ENCODE measurements at places on chromosomes 3 and 15.

- no peak for DNase-seq
Measured at GRCh38 chr15:31483986-31484951, 157.6 kb downstream of the KLF13 start.

- no peak for DNase-seq
Measured at GRCh38 chr15:68275165-68275746, 2.3 kb upstream of the FEM1B start.

DNA sequence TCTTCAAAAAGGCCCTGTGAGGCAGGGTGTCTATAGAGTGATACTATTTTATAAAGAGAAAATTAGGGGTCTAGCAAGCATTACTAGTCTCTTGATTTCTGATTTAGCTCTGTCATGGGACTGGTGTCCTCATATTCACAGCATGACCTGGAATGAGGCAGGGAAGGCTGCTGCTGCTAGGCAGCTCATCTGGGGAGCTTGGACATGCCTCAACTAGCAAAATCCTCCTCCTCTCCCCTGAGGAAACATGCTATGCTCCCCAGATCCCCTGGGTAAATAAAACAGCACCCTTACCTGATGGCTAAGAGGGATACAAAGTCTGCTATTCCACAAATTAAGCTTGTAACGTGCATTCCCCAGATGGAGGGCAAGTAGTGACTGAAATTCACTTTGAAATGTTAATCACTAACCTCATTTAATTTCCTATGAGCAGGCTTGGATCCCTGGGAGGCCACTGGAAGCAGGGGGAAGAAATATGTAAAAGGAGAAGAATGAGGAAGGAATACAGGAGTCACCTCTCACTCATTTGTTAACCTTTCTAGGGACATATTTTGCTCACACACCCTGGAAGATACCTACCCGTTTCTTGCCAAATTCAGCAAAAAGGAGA lies 709.4 kb downstream of the SQOR start:
- DNase-seq, result no peak

DNA sequence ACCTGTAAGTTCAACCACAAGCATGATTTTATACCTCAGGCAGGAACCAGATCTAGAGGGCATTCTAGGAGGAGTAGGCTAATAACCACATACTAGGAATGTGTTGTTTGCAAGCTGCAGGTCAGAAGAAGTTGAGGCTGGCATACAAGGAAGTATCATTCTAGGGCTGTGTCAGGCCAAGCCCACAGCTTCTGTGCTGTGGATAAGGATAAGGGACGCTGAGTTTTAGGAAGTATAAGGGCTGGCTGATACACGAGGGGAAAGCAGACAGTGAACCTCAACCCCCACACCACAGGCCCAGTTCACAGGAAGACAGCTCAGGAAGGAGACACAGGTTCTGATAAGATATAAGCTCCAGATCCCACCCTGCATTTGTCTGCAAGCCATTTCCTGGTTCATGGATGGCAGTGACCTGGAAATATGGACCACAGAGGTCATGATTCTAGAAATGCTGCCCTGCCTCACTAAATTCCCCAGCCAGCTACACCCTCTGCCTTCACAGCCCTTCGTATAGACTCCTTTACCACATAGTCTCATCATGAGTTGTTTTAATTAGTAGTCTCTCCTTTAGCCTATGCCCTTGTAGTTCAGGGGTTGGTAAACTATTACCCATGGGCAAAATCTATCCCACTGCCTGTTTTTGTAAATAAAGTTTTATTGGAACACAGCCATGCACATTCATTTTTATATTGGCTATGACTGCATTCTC lies 260.7 kb downstream of the OPA1 start:
- no peak for DNase-seq

DNA sequence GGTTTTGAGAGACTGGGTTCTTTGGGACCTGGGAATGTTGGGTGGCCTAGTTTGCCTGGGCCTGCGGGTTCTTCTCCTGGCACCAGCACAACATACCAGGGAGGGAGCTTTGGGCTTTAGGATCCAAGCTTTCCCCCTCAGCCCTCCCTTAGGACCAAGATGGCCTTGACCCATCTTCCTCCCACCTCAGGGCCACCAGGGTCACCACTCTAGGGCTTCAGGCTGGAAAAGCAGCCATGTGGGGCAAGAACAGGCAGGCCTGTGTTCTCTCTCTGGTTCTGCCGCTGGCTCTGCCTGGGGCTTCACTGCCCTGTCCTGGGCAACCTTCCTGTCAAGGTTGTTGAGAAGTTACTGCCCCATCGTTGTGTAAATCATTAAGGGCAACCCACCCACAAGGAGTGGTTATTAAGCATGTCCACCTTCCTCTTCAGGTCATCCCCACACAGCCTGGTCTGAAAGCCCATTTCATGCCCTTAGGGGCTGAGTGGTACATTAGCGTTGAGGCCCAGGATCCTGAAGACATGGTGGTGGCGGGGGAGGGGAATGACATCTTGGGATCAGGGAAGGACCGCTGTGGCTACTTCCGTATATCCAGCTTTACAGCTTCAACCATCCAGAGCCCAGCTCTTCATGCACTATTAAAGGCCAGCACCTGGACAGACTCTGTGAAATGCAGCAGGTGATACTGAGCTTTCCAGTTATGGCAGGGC lies 652 bp downstream of the DUOX1 start:
- no peak for DNase-seq

DNA sequence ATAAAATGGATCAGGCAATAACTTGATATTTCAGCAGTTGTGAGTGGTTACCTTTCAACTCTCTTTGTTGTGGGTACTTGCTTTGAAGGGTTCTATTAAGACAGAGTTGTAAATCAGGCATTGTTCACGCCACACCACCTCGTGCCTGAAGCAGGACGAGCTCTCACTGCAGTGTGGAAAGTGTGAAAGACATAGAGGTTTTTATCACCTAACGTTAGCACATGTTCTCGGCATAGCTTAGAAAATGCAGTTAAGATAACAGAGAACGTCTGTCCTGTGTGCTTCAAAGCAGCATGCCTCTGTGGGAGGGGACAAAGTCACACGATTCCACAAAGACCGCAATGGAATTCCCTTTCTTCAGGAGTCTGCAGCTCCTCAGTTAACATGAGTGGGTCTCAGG lies 7.8 kb downstream of the ADAMTS17 start:
- no peak for DNase-seq

DNA sequence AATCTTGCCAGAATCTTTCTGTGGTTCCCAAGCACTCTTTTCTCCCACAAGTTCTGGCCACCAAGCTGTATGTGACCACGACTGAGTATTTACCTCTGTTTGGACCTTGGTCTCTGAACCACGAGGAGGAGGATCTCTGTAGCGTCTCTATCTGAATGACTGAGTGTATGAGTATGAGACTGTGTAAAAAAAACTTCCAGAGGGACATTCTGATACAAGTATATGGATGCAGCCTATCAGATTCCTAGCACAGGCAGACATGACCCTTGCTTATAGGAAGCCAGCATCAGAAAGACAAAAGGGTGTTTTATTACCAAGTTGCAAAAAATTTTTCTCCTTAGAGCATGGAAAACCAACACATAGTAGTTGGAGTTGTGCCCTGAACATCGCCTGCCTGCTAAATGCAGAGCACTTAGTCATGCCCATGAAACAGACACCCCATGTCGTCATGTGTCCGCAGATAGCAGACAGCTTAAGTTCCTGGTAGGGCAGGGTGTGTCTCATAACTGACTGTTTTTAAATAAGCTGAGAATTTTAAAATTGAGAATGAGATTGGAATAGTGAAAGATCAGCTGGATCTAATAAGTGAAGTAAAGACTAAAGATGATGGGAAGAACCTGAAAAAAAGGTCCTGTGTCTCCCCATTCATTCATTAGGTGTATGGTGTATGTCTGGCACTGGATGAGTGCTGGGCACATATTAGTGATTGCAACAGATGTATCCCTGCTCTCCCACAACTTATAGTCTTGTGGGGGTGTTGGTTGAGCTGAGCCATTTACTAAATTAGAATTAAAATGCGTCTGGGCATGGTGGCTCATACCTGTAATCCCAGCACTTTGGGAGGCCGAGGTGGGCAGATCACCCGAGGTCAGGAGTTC lies 30.9 kb downstream of the DAG1 start:
- DNase-seq, result no peak

DNA sequence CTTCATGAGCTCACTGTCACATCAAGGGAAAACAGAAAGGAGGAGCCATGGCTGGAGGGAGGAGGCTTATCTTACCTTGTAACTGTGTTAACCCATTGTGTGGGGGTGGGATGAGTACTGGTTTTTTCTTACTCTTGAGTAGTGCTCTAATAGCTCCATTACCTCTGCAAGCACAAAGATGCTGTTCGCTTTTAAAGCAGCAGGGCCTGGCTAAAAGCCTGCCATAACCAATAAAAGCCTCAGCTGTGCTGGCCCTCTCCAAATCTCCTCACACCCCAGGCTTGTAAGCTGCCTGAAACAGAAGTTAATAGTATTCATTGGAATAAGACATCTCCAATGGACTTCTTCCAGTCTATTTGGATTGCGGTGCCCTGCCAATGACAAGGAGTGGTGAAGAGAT lies 544.1 kb downstream of the TUSC7 start:
- DNase-seq, result no peak

DNA sequence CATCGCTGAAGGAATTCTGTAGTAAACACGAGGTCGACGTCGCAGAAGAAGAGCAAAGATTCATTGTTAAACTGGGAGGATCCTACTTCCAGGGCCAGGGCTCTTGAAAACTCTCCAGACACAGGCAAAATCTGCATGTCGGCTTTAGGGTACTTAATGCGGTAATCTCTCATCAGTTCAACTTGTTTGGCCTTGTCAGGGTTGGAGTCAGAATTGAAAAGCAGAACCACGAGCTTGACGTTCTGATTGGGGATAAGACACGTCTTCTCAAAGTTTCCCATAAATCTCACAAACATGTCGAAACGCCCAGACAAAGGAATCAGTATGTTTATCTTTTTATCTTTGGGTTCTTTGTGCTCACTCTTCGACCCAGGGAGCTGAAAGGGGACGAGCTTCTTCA lies 74.0 kb downstream of the CHSY1 start:
- DNase-seq, result no peak

GRCh38 chr3:129526121-129526900 lies 2.1 kb upstream of the RHO start:
- DNase-seq, result no peak

- no peak for DNase-seq
Measured at GRCh38 chr15:54564166-54564565, 585.9 kb downstream of the UNC13C start.

GRCh38 chr15:67521783-67522568 lies 1.0 kb downstream of the C15orf61 start:
- DNase-seq, result no peak

- no peak for DNase-seq
Measured at GRCh38 chr3:79367066-79367465, 400.7 kb downstream of the ROBO1 start.

GRCh38 chr3:147328711-147329110 lies 77.6 kb downstream of the ZIC4 start:
- DNase-seq, result no peak

DNA sequence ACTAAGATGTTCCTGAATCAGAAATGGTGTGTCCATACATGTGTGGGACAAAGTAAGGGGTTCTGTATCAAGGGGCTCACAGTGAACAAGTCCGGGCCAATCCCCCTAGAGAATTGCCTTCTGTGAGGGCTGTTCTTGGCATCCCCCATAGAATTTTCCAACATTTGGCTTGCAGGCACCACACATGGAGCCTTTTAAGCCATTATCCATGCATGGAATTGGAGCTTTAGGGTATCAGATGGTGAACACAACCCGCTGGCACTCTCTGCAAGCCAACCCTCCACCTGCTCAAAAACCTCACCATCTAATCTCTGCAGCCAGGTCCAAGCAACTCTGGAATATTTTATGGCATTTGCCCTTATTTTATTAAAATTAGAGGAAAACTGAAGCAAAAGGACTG lies 278.7 kb downstream of the ERC2 start:
- no peak for DNase-seq

- no peak for DNase-seq
Measured at GRCh38 chr3:61452535-61453090, 108.8 kb upstream of the PTPRG start.

- DNase-seq, result no peak
Measured at GRCh38 chr15:98085003-98085639, 124.6 kb downstream of the ARRDC4 start.

DNA sequence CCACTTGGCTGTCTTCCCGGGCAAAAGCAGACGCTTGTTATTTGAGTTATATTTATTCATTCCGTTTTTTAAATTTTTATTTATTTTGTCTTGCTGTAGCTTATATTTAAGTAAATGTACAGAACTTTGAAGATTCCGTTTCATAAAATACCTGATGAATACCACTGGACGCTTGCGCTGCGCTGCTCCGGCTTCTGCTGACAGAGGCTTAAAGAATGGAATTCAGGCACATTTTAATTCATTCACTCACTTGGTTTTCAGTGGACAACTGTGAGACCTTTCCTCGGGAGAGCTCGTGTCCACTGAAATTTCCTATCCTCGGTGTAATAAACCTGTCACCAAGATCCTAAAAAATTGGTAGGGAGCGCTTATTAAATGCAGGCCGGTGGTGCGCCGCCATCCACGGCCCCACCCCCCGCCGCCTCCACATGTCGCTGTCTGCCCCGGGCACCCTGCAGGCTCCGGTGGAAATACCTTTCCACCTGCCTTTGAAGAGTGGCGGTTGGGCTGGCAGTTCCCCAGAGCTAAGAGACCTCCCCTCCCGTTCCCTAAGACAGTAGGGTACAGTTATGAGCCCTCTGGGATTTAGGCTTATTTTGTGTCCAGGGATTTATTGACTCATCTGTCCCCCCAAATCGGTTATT lies 62.5 kb upstream of the UBE2E1 start:
- DNase-seq, result no peak

- no peak for DNase-seq
Measured at GRCh38 chr3:18382760-18383369, 42.3 kb downstream of the SATB1 start.

- no peak for DNase-seq
Measured at GRCh38 chr15:67300266-67301025, 45.9 kb downstream of the IQCH start.

- no peak for DNase-seq
Measured at GRCh38 chr3:24533561-24534193, 39.0 kb upstream of the THRB start.

- DNase-seq, result no peak
Measured at GRCh38 chr3:12371525-12372140, 82.8 kb downstream of the PPARG start.

GRCh38 chr3:155281912-155282311 lies 11.6 kb downstream of the STRIT1 start:
- no peak for DNase-seq

- no peak for DNase-seq
Measured at GRCh38 chr3:5504135-5504534, 316.6 kb downstream of the EDEM1 start.

- DNase-seq, result no peak
Measured at GRCh38 chr3:45760878-45761711, 35.2 kb downstream of the SLC6A20 start.

GRCh38 chr3:17423786-17424536 lies 318.5 kb downstream of the TBC1D5 start:
- no peak for DNase-seq

GRCh38 chr3:34856081-34856947 lies 783.0 kb upstream of the ARPP21 start:
- DNase-seq, result no peak

- DNase-seq, result no peak
Measured at GRCh38 chr3:151875759-151876158, 2.3 kb downstream of the SUCNR1 start.

GRCh38 chr3:126356373-126357264 lies 589 bp downstream of the KLF15 start:
- DNase-seq, result no peak

Measured in cortex of kidney (tissue), 1 donor.